ENCODE measurements at places on chromosomes 4 and X. TPM values are rescaled to one million over a fixed set of nuclear protein-coding genes. Genes with fewer than 3 reads are reported as not detected.

The PDCL2 gene
- not detected for total RNA-seq

The KDR gene
- total RNA-seq, result 104 TPM

The RGN gene
- total RNA-seq, result 105 TPM

GRCh38 chr4:124028182-124028581, 631.6 kb downstream of the SPRY1 start:
- peak; percentile 12 for DNase-seq

DNA sequence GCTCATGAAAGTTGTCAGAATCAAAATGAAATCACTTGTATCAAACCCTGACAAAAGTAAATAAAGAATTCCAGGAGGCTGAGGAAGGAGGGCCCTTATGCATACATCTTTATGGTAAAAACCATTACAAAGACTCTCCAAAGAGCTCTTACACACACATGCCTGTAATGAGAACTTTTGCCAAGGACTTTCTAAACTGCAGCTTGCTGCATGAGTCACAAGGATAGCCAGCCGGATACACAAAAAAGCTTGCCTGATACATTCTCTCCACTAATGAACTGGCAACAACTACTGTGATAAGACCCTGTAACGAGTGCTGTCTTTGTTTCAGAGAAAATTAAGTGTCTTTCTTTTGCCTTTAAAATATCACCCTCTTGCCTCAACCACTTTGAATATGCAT, 618.1 kb downstream of the PPP4R3C start:
- peak; percentile 6 for DNase-seq

- DNase-seq, result no peak
These were observed 14.8 kb downstream of the PPP2R3B start for GRCh38 chrX:371907-372306.

DNA sequence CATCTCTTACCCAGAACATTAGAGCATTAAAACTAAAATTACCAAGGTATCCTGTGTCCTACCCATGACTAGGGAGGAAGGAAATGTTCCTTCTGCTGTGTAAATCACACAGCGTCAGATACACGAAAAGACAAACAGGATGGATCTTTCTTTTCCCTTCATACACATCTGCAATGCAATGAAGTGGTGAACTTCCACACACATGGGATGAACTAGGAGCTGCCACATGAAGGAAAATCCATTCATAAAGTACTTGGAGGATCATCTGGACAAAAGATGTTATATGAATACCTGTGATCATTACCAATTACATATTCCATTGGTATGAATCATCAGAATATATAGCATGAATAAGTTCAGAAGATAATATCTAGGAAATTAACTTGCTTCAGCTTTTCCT, 46.2 kb downstream of the LDB2 start:
- no peak for DNase-seq

DNA sequence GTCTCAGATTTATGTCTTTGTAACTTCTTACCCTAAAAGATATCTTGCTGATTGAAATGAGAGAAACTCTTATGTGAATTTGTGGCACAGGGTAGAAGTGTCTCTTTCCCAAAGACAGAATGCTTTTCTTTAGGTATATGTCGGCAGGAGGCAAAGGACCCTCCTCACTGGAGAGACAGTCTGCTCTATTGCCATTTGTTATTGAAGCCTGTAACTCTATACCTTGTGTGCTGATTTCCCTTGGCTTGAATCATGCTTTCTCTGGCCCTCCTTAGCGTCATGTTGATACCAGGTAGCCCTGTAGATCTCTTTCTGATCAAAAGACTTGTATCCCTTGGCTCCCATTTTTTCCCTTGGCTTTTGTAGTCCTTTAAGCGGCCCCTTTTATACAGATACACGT, 284.3 kb downstream of the CXXC4 start:
- no peak for DNase-seq

DNA sequence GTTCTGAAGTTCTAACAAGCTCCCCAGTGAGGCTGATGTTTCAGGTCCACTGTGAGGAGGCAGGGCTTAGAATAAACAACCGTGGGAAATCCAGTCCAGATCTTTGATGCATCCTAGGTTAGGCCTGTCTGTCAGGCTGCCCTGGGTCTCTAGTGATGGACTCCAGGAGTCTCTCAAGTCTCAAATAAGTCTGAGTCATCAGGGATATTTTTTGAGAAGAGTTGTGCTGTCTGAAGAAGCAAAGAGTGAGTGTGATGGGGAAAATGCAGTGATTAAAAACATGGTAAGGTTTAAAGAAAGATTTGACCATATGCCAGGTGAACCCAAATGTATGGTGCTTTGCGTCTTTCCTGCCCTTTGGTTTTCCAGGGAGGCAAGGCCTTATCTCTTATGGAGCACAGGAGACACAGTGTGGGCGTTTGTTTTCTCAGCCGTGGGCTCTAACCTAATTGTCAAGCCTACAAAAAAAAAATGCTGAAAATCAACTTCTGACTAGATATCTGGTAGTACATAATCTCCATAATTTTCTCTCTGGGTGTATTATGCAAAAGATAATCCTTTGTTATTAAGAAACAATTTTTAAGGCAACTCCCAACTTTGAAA, 100.7 kb downstream of the PTTG2 start:
- DNase-seq, result peak; percentile 51

DNA sequence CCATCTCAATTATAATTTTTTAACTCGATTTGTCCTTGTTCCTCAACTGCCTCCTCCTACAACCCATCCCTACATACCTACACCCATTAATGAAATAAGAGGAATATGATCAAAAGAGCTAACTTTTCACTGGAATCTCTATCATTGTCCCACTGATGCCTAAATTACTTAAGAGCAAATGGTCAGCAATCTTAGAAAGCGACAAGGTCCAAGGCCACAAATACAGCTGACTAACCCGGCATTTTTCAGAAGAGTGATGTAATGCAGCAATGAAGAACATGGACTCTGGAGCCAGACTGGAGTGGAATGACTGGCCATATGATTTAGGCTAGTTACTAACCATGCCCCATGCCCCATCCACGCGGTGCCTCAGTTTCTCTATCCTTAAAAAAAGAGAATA, 56.2 kb downstream of the PPA2 start:
- peak; percentile 25 for DNase-seq

- peak; percentile 50 for DNase-seq
These were observed 247.1 kb downstream of the BCOR start for GRCh38 chrX:39850630-39851152.

DNA sequence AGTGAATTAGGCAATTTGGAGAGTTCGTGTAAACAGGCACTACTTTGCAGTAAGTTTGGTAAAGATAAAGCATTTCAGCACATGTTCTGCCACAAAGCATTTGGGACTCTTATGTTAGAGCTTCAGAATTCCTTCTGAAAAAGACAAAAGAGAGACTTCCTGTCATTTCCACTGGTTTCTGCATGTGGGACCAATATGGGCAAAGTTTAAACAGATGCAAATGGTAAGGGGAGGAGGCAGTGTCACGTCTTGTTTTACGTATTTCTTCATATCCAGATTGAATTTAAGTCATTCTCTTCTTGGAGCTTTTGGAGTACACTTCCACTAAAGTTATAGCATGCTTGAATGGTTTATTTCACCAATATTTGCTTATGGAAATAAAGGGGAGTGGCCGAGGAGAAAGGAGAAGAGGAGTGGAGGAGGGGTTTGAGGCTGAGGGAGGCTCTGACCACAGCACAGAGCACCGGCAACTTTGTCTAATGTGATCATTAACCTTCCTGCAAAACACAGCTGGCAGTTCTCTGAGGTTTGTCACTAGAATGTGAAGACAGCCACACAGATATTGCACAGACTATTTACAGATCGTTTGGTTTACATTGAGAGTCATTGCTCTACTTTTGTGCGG, at the start of gene APELA:
TSS of gene APELA (plus strand) at position 479 of the 625 bp plus-strand sequence. CDS start 154 bp downstream, outside the sequence.
- DNase-seq, result peak; percentile 57

GRCh38 chr4:103719830-103720207, at the start of gene TACR3:
Gene TACR3, minus strand, starts transcription at chr4:103719985. Its CDS starts 310 bp downstream, at chr4:103719675.
- DNase-seq, result peak; percentile 18

Measured in hepatocyte (in vitro differentiated cells).